ENCODE measurements at places on chromosomes 13 and 19. TPM values are rescaled to one million over a fixed set of nuclear protein-coding genes. Genes with fewer than 3 reads are reported as not detected.

- no peaks in the 10 kb centered on the region for H3K27me3 ChIP-seq
- H3K27ac ChIP-seq: no peak overlapping the region
- H3K36me3 ChIP-seq: peaks cover 26% of the 10 kb centered on the region
- H3K4me1 ChIP-seq: no peaks in the 10 kb centered on the region
Measured at GRCh38 chr13:55999709-56000108, 1141.0 kb upstream of the PRR20A start.

- H3K4me1 ChIP-seq: no peaks in the 10 kb centered on the region
- H3K27me3 ChIP-seq: no peaks in the 10 kb centered on the region
- H3K27ac ChIP-seq: no peak overlapping the region
- H3K36me3 ChIP-seq: peaks cover 2% of the 10 kb centered on the region
- no peak for DNase-seq
Measured at GRCh38 chr13:25432691-25433090, 60.9 kb downstream of the ATP8A2 start.

GRCh38 chr19:43316591-43317319 is 36.7 kb upstream of the CD177 start:
- no peak overlapping the region for H3K4me3 ChIP-seq
- H3K4me1 ChIP-seq: no peaks in the 10 kb centered on the region
- peak; percentile 92 for DNase-seq
- no peaks in the 10 kb centered on the region for H3K36me3 ChIP-seq
- no peak overlapping the region for H3K27ac ChIP-seq

DNA sequence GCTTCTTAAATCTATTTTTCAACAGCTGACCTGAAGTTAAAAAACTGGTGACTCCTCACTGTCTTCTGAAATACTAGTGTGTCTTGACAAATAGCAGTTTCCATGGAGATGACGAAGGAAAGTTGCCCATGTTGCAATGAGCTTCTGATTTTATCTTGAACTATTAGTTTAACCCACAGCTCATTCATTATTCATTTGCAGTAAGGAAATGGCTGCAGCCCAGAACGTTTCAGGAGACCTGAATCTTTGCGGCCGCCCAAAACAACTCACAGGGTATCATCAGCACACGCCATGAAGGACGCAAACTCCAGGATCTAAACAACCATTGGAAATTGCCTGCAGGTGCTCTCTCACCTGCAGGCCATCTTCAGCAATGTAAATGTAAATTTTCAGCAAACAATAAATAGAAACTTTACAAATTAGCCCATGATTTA is 142.5 kb downstream of the DCLK1 start:
- H3K36me3 ChIP-seq: no peaks in the 10 kb centered on the region
- no peak for DNase-seq
- H3K4me3 ChIP-seq: no peak overlapping the region
- no peaks in the 10 kb centered on the region for H3K27me3 ChIP-seq
- H3K27ac ChIP-seq: peak overlapping the region; percentile 86
- H3K4me1 ChIP-seq: peaks cover 33% of the 10 kb centered on the region

Gene CGB3
- 0.46 TPM for total RNA-seq

Gene MEGF8
- 28.8 TPM for total RNA-seq

- no peaks in the 10 kb centered on the region for H3K36me3 ChIP-seq
- DNase-seq: no peak
- H3K4me1 ChIP-seq: no peaks in the 10 kb centered on the region
- H3K4me3 ChIP-seq: no peak overlapping the region
- no peaks in the 10 kb centered on the region for H3K27me3 ChIP-seq
Measured at GRCh38 chr13:42334329-42334706, 62.4 kb downstream of the AKAP11 start.

GRCh38 chr19:45595814-45596213 is 6.2 kb downstream of the GPR4 start:
- H3K27me3 ChIP-seq: peaks cover 29% of the 10 kb centered on the region
- H3K27ac ChIP-seq: no peak overlapping the region
- no peaks in the 10 kb centered on the region for H3K4me1 ChIP-seq
- DNase-seq: no peak
- H3K36me3 ChIP-seq: no peaks in the 10 kb centered on the region

- no peak overlapping the region for H3K4me3 ChIP-seq
- H3K27me3 ChIP-seq: no peaks in the 10 kb centered on the region
- H3K36me3 ChIP-seq: peaks cover 2% of the 10 kb centered on the region
- peaks cover 7% of the 10 kb centered on the region for H3K4me1 ChIP-seq
- H3K27ac ChIP-seq: no peak overlapping the region
Measured at GRCh38 chr13:98486412-98486811, 90.5 kb downstream of the STK24 start.

Gene CCL25
- not detected for total RNA-seq

DNA sequence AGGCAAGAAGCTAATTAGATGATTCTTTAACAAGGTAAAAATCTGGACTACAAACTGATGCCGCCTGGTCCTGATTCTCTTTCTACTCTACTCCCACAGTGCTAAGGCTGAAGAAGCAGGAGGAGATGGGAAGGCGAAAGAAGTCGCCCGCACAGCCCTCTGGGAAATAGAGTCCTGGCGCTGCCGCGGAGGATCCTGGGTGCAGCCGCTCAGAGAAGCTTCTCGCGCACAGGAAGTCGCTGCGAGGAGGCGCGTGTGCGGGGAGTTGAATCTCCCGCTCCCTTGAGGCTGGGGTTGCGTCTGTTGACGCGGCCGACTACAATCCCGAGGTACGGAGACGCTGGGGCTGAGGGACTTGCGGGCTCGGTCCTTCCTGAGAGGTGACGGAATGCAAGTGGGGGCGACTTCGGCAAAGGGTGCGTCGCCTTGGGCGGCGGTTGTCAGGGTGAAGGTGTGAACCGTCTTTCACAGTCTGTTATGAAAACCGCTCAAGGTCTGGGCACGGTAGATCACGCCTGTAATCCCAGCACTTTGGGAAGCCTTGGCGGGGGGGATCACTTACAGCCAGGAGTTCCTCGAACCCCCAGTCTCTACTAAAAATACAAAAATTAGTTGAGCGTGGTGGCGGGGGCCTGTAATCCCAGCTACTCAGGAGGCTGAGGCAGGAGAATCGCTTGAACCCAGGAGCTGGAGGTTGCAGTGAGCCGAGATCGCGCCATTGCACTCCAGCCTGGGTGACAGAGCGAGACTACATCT is at the start of gene ZNF473:
ZNF473 (plus strand) TSS at position 212 of the 756 bp plus-strand sequence. CDS start 5,078 bp downstream, outside the sequence.
- H3K4me3 ChIP-seq: peak within 1 kb of the TSS; percentile 97
- peaks cover 4% of the 10 kb centered on the region for H3K36me3 ChIP-seq
- peaks cover 3% of the 10 kb centered on the region for H3K4me1 ChIP-seq
- no peaks in the 10 kb centered on the region for H3K27me3 ChIP-seq
- DNase-seq: peak; percentile 96
- H3K27ac ChIP-seq: no peak within 1 kb of the TSS

DNA sequence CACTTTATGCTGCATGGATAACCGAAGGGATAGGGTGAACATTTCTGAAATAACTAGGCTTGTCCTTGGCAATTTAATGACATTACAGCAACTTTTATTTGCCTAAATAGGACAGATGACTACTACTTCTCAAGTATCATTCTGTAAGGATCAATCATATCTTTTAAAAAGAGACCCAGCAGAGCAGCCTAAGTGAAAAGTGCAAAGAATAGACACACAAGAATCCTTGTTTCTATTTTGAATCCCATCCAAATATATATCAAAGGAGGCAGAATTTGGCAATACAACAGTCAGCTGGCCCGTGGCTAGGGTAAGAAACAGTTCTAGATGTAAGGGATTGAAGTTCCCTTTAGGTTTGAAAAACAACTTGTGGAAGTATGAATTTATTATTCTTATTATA is 6.9 kb downstream of the THSD1 start:
- H3K4me1 ChIP-seq: no peaks in the 10 kb centered on the region
- H3K36me3 ChIP-seq: no peaks in the 10 kb centered on the region
- no peaks in the 10 kb centered on the region for H3K27me3 ChIP-seq
- no peak overlapping the region for H3K27ac ChIP-seq

Gene SLC17A7
- total RNA-seq: 1.1 TPM

DNA sequence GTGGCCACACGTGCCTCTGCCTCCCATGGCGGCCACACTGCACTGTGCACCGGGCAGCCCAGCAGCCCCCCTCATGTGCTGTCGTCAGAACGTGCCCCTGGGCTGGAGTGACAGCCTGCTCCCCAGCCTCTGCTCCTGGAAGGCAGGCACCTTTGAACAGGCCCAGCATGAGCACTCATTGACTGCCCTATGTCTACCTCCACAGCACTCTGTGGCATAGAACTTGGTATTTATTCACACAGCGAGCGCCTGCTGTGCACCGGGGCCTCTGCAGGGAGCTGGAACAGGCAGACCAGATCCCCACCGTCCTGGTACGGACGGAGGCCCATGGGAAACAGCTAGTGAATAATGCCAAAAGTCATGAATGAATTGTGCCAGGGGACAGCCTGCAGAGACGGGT is 53.7 kb downstream of the DPF1 start:
- no peak for DNase-seq
- no peaks in the 10 kb centered on the region for H3K27me3 ChIP-seq
- H3K4me3 ChIP-seq: no peak overlapping the region
- no peak overlapping the region for H3K27ac ChIP-seq
- peaks cover 2% of the 10 kb centered on the region for H3K4me1 ChIP-seq
- no peaks in the 10 kb centered on the region for H3K36me3 ChIP-seq

DNA sequence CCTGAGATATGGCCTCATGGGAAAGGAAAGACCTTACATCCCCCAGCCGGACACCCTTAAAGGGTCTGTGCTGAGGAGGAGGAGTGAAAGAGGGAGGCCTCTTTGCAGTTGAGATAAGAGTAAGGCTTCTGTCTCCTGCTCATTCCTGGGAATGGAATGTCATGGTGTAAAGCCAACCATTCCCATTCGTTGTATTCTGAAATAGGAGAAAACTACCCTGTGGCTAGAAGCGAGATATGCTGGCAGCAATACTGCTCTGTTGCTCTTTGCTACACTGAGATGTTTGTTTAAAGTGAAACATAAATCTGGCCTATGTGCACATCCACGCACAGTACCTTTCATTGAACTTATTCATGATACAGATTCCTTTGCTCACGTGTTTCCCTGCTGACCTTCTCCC is 783 bp upstream of the ZNF587B start:
- H3K36me3 ChIP-seq: peaks cover 28% of the 10 kb centered on the region
- peak overlapping the region; percentile 60 for H3K27ac ChIP-seq
- no peaks in the 10 kb centered on the region for H3K27me3 ChIP-seq
- no peaks in the 10 kb centered on the region for H3K4me1 ChIP-seq
- no peak for DNase-seq

Gene CABP5
- total RNA-seq: not detected

Gene HCN2
- total RNA-seq: 4.1 TPM

Gene ZNF730
- 21.4 TPM for total RNA-seq

Gene TMEM255B
- total RNA-seq: 2.1 TPM

DNA sequence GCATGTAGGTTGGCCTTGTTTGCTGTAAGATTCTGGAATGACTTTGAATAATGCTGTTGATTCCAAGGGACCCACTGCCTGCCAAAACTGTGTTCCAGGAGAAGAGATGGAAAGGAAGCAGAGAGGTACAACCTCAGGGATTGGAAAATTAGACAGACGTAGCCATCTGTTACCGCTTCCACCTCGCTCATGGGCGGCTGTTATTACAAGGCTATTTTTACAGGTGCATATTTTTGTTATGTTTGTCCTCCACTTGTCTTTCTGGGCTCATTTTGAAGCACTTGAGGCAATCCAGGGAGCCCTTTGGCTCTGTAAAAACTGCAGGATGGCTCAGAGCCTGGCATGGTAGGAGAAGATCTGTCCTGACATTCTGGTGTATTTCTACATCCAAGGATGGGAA is 276.4 kb upstream of the TMTC4 start:
- no peak for DNase-seq
- no peaks in the 10 kb centered on the region for H3K4me1 ChIP-seq
- no peak overlapping the region for H3K4me3 ChIP-seq
- no peaks in the 10 kb centered on the region for H3K27me3 ChIP-seq
- no peak overlapping the region for H3K27ac ChIP-seq

Gene CNMD
- 97.9 TPM for total RNA-seq

Gene OLFM2
- 75.6 TPM for total RNA-seq

DNA sequence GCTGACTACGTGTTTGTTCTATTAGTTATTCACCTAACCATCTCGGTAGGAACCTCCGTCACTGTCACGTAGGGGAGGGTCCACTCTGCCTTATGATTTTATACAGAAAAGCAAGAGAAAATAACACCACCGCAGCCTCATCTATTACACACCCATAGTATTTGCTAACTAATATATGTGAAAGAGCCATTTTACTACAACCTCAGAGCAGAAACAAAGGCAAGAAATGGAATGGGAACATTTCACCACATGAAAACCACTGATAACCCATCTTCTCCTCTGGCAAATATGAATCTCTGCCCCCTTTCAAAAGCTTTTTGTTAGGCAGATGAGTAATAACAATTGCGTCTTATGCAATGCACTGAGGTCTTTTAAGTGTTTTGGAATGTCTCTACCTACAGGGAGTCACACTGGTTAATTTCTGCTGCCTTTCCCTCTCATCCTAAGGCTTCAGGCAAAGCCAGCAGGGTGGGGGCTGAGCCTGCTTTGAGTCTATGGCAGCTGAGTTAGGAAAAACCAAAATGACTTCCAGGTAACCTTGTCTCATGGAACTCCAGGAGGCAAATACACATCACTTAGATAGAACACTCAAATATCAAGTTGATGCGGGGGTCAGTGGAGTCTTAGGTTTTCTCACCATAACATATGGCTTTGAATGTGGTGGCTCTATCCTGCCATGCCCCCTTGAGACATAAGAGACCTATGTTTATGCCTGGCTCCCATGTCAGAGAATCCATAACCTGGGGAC is 15.0 kb downstream of the TSHZ3 start:
- H3K4me3 ChIP-seq: no peak overlapping the region
- peaks cover 9% of the 10 kb centered on the region for H3K4me1 ChIP-seq
- no peak overlapping the region for H3K27ac ChIP-seq
- no peak for DNase-seq
- no peaks in the 10 kb centered on the region for H3K36me3 ChIP-seq

Gene SGCG
- not detected for total RNA-seq

DNA sequence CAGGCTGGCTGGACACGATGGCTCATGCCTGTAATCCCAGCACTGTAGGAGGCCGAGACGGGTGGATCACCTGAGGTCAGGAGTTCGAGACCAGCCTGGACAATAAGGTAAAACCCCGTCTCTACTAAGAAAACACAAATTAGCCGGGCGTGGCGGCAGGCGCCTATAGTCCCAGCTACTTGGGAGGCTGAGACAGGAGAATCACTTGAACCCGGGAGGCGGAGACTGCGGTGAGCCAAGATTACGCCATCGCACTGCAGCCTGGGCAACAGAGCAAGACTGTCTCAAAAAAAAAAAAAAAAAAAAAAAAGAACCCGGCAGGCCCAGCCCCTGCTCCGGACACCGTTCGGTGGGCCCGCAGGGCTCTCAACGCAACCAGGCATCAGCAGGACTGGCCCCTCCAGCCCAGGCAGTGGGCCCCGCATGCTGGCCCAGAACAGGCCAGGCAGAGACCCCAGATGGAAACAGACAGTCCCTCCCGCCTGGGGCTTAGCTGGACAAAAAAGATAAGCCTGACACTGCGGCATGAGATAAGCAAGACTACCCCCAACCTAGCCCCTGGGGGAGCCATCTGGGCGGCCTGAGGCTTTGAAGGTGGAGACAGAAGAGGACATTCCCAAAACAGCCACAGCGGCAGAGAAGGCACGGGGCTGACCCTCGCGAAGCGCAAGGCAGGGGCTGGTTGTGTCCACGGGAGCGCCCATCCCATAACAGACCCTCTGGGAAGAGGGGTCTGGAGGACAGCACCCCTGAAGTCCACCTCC is 11.6 kb downstream of the REXO1 start:
- H3K4me1 ChIP-seq: no peaks in the 10 kb centered on the region
- no peak overlapping the region for H3K27ac ChIP-seq
- DNase-seq: no peak
- no peaks in the 10 kb centered on the region for H3K27me3 ChIP-seq
- no peaks in the 10 kb centered on the region for H3K36me3 ChIP-seq
- no peak overlapping the region for H3K4me3 ChIP-seq

All from H9 (cell line).